Natural killer cell (primary cell): ENCODE measurements at places on chromosomes 6 and 20. TPM values are rescaled to one million over a fixed set of nuclear protein-coding genes. Genes with fewer than 3 reads are reported as not detected.
A peak's percentile ranks its signal among the peaks of the same experiment; 100 is the strongest.

DNA sequence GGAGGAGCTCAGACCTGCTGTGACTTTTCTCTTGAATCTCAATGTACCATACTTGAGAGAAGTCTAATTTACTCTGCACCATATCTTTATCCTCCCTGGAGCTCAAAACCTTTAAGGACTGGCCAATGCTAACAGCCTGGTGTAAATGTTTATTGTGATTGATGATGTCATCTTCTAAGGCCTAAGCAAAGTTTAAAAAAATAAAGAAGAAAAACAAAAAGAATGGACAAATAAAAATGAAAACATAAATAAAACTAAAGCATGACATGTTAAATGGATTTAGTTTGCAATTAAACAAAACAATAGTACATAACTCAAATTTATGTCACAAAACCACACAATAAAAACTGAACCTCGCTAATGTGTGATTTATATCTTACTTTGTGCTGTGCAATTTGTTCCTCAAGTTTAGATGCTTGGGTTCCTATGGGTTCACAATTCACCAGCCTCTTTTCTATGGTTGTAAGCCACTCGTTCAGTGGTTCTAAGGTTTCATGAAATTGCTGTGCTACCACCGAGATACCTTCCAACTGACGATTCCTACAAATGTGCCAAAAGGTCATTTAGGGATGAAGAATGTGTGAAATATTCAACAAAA lies 113.0 kb downstream of the DST start:
- H3K4me3 ChIP-seq, result no peak overlapping the region
- no peak overlapping the region for H3K27ac ChIP-seq
- no peaks in the 10 kb centered on the region for H3K4me1 ChIP-seq
- no peaks in the 10 kb centered on the region for H3K27me3 ChIP-seq

DNA sequence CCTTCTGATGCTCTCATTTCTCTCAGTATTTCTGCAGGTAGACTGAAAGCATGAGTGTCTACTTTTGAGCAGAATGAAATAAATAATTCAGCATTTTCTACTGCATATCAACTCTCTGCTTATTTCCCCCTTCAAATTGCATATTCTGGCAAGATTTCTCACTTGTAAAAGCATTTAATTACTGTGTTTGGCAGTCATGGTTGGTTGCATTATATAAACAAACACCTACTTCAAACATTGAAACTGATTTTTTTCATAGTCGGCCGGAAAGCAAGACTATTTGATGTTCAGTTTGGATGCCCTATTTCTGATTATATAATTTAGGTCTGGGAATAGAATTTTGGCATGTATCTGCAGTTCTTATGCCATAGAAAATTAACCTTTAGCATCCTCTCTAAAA lies 73.1 kb downstream of the PLEKHG1 start:
- H3K36me3 ChIP-seq, result no peaks in the 10 kb centered on the region
- H3K27me3 ChIP-seq, result no peaks in the 10 kb centered on the region
- DNase-seq, result no peak
- no peak overlapping the region for H3K4me3 ChIP-seq
- H3K27ac ChIP-seq, result no peak overlapping the region

DNA sequence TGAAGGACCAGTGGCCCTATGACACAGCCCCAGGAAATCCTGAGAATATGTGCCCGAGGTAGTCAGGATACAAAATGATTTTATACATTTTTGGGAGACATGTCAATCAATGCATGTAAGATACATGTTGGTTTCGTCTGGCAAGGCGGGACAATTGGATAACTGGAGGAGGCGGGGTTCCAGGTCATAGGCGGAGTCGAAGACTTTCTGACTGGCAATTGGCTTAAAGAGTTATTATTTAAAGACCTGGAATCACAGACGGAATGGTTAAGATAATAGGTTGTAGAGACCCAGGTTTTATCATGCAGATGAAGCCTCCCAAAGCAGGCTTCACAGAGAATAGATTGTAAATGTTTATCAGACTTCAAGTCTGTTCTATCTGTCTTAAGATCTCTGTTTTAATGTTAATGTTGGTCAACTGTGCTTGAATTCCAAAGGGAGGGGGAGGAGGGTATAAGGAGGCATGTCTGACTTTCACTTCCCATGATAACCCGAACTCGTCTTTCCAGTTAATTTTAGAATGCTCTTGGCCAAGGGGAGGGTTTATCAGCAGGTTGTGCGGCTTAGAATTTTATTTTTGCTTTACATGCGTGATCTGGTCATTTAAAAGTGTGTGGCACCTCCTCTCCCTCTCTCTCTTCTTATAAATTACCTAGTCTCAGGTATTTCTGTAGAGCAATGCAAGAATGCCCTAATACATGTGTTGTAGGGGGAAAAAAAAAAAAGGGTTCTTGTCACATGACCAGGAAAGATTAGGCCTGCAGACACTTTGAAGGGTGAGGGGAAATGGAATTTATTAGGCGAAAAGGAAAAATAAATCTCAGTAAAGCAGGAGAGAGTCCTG lies 230.7 kb downstream of the NFATC2 start:
- no peak for DNase-seq
- no peaks in the 10 kb centered on the region for H3K36me3 ChIP-seq
- H3K4me3 ChIP-seq, result no peak overlapping the region
- H3K27me3 ChIP-seq, result peaks cover 2% of the 10 kb centered on the region
- H3K27ac ChIP-seq, result no peak overlapping the region

Gene BMP6
- 0.25 TPM for total RNA-seq

DNA sequence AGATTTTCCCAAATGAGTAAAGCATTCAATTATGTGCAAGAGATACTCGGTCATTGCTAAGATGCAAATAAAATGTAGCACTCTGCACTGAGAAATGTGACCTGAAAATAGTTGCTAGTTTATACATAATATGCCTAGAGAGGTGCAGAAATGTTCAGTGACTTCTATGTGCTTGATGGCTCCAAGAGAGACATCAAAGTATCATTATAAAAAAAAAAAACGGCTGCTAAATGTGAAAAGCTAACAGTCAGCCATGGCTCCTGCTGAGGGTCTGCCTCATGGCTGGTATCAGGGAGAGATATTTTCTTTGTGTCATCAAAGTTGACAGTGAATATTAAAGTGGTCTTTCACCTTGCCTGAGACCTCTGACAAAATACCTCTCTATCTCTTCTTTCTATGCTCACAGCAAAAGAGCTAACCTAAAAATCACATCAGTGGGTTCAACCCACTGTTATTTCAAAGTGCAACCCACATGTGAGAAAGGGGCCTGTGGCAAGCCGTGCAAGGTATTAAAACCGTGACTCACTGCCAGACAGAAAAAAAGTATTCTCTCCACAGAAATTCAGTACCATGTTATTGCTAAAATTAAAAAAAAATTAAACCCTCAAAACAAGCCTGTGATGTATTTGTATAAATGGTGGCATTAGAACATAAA lies 259.0 kb downstream of the HIVEP2 start:
- DNase-seq, result peak; percentile 53
- H3K4me3 ChIP-seq, result no peak overlapping the region
- H3K4me1 ChIP-seq, result no peaks in the 10 kb centered on the region
- no peak overlapping the region for H3K27ac ChIP-seq
- H3K27me3 ChIP-seq, result no peaks in the 10 kb centered on the region
- H3K36me3 ChIP-seq, result no peaks in the 10 kb centered on the region

DNA sequence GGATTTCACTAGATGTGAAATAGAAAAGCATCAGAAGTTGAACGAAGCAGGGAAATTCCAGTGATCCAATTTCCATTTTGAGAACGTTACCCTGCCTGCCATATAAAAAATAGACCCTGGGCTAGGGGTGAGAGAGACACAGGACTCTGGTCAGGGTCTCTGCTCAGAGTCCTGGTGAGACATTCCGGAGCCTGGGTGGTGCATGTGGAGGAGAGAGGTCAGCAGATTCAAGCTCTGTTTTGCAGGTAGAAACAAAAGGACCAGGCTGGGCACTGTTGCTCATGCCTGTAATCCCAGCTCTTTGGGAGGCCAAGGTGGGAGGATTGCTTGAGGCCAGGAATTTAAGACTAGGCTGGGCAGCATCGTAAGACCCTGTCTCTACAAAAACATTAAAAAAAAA lies 17.9 kb downstream of the PKIG start:
- H3K4me3 ChIP-seq, result no peak overlapping the region
- no peak for DNase-seq
- H3K4me1 ChIP-seq, result peaks cover 29% of the 10 kb centered on the region
- H3K36me3 ChIP-seq, result no peaks in the 10 kb centered on the region

Gene ADTRP
- total RNA-seq, result 1.5 TPM

DNA sequence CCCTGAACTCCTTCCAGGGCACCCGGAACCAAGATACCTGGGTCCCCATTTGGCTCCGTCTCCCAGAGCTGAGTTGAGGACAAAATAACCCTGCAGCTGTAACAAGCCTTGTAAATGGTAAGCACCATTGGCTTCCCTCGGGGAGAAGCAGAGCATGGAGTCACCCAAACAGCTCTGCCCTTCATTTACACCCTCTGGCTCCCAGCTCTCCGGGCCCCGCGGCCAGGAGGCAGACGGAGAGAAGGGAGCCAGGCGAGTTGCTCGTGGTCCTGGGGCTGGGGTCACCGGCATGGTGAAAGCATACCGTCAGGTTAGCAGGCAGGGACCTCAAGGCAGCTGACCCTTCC lies 2.1 kb downstream of the TFEB start:
- H3K4me1 ChIP-seq, result peaks cover 62% of the 10 kb centered on the region
- peak overlapping the region; percentile 59 for H3K4me3 ChIP-seq
- H3K36me3 ChIP-seq, result peaks cover 2% of the 10 kb centered on the region
- peak overlapping the region; percentile 95 for H3K27ac ChIP-seq
- no peak for DNase-seq
- H3K27me3 ChIP-seq, result no peaks in the 10 kb centered on the region

Gene NR2E1
- total RNA-seq, result not detected

- H3K27me3 ChIP-seq, result no peaks in the 10 kb centered on the region
- H3K27ac ChIP-seq, result no peak overlapping the region
- peaks cover 27% of the 10 kb centered on the region for H3K36me3 ChIP-seq
- no peak for DNase-seq
Observed at GRCh38 chr6:36865835-36866234, 8.8 kb downstream of the PPIL1 start.

Gene WFDC12
- not detected for total RNA-seq

GRCh38 chr20:41507436-41507835 lies 110.7 kb downstream of the CHD6 start:
- no peaks in the 10 kb centered on the region for H3K4me1 ChIP-seq
- DNase-seq, result no peak
- H3K27me3 ChIP-seq, result no peaks in the 10 kb centered on the region

Gene SLC4A11
- total RNA-seq, result 0.68 TPM

GRCh38 chr6:11460837-11461661 lies 76.5 kb upstream of the TMEM170B start:
- peak overlapping the region; percentile 59 for H3K27ac ChIP-seq
- H3K4me1 ChIP-seq, result peaks cover 5% of the 10 kb centered on the region
- no peak overlapping the region for H3K4me3 ChIP-seq
- no peaks in the 10 kb centered on the region for H3K27me3 ChIP-seq
- no peaks in the 10 kb centered on the region for H3K36me3 ChIP-seq
- DNase-seq, result no peak

Gene DLK2
- not detected for total RNA-seq

Gene NOX3
- not detected for total RNA-seq

Gene BTNL2
- total RNA-seq, result not detected

- peak; percentile 16 for DNase-seq
- H3K4me3 ChIP-seq, result no peak overlapping the region
- no peaks in the 10 kb centered on the region for H3K4me1 ChIP-seq
- no peaks in the 10 kb centered on the region for H3K36me3 ChIP-seq
Observed at GRCh38 chr6:134288538-134289203, 29.2 kb downstream of the SGK1 start.

DNA sequence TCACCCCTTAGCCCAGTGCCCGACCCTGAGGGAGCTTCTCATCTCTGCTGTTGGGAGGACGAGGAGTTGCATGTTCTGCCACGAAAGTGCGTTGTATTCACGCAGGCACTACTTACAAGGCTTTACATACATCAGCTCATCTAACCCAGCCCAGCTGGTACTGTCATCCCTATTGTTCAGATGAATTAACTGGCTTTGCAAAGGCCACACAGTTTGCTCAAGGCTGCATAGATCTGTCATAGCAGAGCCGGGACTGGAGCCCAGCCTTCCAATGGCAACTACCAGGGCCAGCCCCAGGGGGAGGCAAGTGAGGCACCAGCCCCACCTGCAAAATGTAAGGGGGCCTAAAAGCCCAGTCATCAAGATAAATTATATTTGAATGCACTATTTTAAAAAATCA lies 257.6 kb downstream of the NFATC2 start:
- no peak for DNase-seq
- no peaks in the 10 kb centered on the region for H3K4me1 ChIP-seq
- H3K36me3 ChIP-seq, result no peaks in the 10 kb centered on the region

Gene BPIFB1
- not detected for total RNA-seq

DNA sequence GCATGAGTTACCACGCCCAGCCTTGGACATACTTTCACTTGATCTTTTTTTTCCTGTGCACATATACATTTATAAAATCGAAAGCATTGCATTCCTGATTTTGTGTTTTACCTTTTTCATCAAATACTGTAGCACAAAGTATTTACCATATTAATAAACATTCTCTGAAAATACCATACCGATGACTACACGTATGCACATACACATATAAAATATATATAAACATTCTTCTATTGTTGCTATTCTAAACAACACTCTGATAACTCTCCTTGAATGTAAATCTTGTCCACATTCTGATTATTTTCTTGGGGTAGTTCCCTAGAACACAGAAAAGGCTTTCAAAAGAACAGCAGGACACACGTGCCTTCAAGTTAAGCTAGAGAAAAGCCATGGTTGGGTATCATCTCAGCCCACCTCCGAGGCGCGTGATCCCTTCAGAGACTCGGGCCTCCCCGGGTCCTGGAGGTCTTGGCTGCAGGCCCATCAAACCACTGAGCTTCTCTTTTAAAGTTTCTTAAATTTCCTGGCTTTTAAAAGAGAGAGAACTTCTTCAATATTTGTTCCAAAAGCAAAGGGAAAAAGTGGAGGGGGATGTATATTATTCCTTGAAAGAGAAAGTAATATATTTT lies 198.1 kb downstream of the MYLK4 start:
- peaks cover 8% of the 10 kb centered on the region for H3K27me3 ChIP-seq
- no peaks in the 10 kb centered on the region for H3K36me3 ChIP-seq
- H3K4me1 ChIP-seq, result no peaks in the 10 kb centered on the region
- no peak overlapping the region for H3K27ac ChIP-seq
- H3K4me3 ChIP-seq, result no peak overlapping the region

- H3K27ac ChIP-seq, result no peak overlapping the region
- no peaks in the 10 kb centered on the region for H3K4me1 ChIP-seq
- no peak overlapping the region for H3K4me3 ChIP-seq
- no peak for DNase-seq
- H3K27me3 ChIP-seq, result no peaks in the 10 kb centered on the region
Observed at GRCh38 chr20:10462516-10462915, 27.4 kb downstream of the SLX4IP start.

- no peaks in the 10 kb centered on the region for H3K36me3 ChIP-seq
- H3K27ac ChIP-seq, result no peak overlapping the region
- no peak for DNase-seq
- H3K4me3 ChIP-seq, result no peak overlapping the region
- H3K4me1 ChIP-seq, result peaks cover 18% of the 10 kb centered on the region
- no peaks in the 10 kb centered on the region for H3K27me3 ChIP-seq
Observed at GRCh38 chr6:83311231-83311630, 118.1 kb downstream of the RWDD2A start.

DNA sequence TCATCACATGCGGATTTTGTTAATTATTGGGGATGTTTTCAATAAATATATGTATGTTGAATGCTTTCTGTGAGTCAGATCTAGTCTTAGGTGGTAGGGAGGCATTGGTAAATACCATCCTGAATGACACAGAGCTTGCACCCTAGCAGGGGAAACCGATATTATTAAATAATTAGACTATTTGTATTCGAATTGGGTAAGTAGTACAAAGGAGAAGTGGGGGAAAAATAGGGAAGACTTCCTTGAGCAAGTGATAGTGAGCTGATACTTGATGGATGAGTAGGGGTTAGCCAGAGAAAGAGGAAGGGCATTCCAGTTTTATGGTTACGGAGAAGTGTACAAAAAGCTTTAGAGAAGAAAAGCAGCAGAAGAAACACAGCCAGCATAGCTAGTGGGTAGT lies 1.5 kb downstream of the RIOK1 start:
- no peak overlapping the region for H3K4me3 ChIP-seq
- no peak for DNase-seq
- H3K27me3 ChIP-seq, result no peaks in the 10 kb centered on the region
- no peak overlapping the region for H3K27ac ChIP-seq
